T-helper 22 cell (primary cell): ENCODE measurements at places on chromosomes 7 and 10.

DNA sequence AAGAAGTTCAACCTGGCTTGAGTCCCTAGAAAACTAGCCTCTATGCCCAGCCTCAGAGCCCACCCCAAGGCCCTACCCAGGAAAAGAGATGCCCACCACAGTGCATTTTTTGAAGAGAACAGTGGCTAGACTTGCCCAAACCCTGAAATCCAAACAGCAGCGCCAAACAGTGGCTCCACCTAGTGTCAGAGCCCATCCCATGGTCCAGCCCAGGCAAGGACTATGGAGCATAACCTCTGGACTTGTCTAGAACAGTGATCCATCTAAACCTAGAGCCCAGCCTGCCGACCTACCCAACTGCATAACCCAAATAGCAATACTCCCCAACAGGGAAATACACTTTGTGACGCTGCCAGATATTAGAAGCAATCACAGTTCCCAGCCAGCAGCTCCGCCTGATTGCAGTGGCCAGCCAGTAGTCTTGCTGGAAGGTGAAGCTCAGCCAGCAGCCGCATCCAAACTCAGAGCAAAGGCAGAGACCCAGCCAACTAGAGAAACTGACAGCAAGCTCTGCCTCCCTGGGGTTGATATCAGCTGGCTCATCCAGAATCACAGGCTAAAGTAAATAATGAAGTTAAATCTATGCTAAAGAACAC lies 44.5 kb downstream of the HBP1 start:
- DNase-seq, result no peak

DNA sequence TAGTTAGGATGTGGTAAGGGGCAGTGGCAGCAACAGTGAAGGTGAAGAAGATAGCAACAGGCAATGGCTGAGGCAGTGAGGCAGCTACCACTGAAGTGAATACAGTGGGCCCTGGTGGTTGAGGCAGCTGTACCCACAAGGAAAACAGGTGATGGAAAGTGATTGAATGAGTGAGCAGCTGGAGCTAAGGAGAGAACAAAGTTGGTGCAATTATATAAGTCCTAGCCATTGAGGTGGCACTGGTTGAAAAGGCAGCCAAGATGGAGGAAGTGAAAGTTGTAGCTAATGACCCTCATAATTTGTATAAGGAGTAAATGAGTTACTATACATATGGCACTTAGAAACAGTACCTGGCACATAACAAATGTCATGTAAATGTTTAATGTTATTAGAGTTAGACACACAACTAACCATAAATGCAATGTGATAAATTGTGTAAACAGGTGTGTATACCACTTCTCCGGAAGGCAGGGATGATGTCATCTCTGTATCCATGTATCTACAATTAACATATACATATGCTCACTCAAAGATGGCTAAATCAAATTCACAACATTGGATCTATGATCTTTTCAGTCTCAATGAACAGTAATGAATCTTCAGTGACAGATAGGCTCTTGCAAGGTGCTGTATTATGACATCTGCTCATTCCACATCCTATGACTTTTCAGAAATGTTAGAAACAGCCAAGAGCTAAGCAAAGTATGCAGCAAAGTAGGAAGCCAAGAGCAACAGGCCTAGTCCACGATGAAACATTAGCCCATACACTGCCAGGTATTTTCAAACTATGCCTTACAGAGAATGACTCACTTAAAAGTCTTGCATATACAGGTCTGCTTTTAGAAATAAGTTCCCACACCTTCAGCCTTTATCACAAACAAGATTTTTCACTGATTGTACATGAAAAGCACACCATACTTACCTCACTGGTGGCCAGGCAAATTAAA lies 10.7 kb downstream of the XPNPEP1 start:
- no peak for DNase-seq

- no peak for DNase-seq
These were observed 163.6 kb downstream of the DNAJB6 start for GRCh38 chr7:157500171-157500960.

GRCh38 chr7:135416431-135416830 lies 93.5 kb downstream of the CNOT4 start:
- no peak for DNase-seq

GRCh38 chr10:102436312-102436711 lies 3.9 kb upstream of the CUEDC2 start:
- no peak for DNase-seq

GRCh38 chr7:108452707-108453106 lies 3.5 kb downstream of the NRCAM start:
- no peak for DNase-seq

DNA sequence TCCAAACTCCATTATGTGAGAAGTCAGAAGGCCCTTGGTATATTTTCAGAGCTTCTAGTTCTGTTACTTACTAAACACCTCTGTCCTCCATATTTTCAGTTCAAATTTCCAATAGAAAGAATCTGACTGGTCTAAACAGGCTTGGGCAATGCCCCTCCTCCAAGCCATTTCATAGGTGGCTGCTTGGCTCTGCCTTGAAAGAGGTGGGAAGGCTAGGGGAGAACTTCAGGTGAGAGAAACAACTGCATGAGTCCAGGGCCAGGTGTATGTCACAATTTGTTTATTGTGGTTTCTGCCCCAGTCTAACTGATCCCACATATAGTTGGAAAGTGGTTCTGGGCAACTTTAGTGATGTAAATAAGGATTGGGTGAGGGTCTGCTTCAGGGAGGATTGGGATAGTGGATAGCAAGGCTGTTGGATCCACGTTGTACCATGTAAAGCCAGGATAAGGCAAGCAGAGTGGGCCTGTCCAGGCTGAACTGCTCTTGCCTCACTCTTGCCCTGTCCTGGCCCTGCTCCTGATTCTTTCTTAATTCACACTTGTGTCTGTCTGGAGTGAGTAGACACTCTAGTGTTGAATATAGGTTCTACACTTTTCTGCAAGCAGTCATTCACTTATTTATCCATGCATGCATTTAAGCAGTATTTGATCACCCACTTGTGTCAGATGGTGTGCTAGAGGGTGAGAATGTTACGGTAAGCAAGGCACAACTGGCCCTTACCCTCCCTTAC lies 67.5 kb upstream of the COMTD1 start:
- DNase-seq, result no peak

- DNase-seq, result no peak
These were observed 90.8 kb downstream of the ZFAND4 start for GRCh38 chr10:45581582-45582385.

DNA sequence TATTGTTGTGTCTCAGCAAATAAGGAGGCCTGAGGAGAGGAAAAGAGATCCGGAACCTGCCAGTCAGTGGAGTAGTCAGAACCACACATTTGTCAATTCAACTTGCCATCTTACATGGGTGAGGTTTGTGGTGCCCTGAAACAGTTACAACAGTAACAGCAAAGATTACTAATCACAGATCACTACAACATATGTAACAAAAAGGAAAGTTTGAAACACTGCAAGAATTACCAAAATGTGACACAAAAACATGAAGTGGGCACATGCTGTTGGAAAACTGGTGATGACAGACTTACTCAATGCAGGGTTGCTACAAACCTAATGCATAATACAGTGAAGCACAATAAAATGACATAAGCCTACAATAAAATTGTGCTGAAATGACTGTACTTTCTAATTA lies 89.4 kb downstream of the LRRN3 start:
- no peak for DNase-seq

DNA sequence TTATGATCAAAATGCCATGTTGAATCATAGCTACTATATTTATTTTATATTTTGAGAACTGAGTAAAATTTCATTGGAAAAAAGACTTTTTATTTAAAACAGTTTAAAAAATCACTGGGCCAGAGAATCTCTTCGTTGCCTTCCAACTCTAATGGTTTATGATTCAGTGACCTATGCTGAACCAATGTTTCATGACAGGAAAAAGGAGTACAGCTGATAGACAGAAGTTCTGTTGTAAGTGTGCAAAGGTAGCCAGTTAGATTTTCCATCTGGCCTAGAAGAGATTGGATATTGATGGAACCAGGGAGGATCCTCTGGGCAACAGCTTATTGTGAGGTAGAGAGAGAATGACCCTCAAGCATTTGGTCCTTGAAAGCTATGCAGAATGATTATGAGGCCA lies 745.8 kb downstream of the SUGCT start:
- no peak for DNase-seq

DNA sequence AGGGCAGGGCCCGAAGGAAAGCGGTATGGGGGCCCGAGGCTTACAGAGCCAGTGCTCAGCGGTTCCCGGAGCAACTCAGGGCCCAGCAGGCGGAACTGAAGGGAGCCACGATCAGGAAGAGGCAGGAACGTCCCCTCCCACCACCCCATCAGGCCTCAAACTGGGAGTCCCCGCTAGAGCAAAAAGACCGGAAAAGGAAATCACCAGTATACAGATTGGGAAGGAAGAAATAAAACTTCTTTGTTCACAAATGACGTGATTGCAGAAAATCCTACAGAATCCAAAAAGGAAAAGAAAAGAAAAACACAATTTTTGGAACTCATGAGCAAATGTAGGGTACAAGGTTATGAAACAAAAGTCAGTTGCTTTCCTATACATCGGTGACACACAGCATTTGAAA lies 21.6 kb upstream of the ZFAND2A start:
- DNase-seq, result no peak

- no peak for DNase-seq
These were observed 32.3 kb downstream of the FAM107B start for GRCh38 chr10:14742382-14742781.

DNA sequence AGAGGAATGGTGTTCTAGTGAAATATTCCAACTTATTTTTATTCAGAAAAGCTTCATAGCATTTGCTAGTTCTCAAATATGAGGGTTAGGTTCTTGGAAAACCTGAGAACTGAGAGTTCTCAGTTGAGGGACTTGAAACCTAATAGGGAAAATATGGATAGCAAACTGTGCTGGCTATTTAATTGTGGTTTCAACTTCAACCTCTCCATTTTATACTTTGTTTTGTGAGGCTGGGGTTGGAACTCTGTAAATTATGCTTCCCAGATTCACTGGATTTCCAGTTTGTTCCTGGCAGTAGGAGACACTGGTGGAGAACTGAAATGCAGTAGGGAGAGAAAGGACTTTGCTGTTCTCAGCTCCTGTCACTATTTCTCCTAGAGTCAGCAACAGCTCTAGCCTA lies 52.7 kb downstream of the CDK14 start:
- no peak for DNase-seq

DNA sequence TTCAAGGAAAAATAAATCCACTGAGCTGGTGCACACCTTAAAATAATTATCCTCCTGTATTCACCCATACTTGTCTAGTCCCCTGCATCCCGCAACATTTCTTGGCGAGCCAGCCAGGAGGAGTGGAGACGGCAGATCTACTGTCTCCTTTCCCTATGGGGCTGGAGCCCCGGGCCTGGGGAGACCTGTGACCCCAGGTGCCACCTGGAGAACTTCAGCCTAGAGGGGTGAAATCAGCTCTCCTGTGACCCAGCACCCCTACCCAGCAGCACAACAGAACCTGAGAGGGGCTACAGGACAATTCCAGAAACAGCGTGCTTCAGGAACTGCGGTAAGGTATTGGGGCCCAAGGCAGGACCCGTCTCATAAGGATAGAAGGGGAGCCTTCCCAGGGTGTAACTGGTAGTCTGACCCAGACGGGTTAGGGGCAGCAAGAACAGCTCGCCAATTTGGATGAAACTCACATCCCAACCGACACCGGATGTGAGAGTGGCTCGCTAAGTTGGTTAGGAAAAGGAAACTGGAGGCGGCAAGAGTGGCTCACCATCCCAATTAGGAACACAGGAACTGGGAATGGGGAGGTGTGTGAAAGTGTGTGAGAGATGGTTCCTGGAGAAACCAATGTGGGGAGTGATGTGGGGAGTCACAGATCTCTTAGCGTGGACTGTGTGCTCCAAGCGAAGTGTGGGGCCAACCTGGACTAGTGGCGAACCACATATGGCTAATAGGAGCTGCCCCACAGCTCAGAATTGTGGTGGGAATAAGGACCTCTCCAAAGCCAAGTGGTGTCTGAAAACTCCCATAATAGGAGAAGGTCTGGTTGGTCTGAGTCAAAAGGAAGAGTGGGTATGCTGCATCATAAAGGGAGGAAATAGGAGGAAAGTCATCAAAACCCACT lies 15.1 kb upstream of the DENND2A start:
- no peak for DNase-seq

DNA sequence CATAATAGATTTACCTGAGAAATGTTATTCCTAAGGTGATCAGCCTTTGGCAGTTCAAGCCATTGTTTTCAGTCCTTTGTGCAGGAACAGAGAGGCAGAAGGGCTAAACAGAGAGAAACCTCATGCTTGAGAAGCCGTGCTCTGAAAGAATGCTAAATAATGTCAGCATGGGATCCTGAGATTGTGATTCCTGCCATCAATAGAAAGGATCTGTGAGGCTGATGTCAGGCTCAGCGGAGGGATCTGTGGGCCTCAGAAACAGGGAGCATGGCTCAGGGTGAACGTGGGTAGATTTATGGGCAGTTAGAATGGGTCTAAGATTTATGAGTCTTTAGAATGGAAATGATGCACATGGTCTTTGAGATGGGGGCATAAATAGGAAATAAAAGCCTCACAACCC lies 439.2 kb upstream of the IGFBP3 start:
- no peak for DNase-seq

GRCh38 chr7:98902523-98902922 lies 24.2 kb downstream of the TRRAP start:
- no peak for DNase-seq

DNA sequence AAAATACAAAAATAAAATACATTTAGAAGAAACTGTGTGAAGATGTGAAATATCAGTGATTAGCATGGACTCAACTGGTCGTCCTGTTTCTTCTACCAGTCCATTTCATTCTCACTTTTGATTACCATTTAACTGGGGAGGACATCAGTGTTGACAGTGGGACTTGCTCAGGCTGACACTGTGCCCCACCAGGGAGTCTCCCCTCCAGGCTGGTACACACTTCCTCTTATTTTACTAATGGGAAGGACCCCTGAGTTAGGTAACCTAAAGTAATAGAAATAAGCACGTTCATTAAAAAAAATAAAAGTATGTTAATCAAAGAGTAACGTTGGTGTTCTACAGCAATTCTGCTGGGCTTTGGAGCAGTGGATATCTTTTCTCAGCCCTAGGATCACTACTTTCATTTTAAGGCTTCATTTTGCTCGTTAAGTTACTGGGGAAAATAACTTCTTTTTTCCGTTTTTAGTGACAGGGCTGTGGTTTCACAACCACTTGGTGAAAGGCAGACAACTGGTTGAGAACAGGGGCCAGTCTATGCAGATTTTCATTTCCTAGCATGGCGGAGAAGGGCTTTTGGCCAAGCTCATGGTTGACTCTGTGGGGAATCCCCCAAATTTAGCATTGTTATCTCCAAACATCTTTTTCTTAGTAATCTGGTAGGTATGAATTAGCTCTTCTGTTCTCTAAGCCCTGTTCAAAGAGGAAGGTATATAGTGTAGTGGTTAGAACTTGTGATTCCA lies 2.1 kb downstream of the SNX10 start:
- peak; percentile 45 for DNase-seq

DNA sequence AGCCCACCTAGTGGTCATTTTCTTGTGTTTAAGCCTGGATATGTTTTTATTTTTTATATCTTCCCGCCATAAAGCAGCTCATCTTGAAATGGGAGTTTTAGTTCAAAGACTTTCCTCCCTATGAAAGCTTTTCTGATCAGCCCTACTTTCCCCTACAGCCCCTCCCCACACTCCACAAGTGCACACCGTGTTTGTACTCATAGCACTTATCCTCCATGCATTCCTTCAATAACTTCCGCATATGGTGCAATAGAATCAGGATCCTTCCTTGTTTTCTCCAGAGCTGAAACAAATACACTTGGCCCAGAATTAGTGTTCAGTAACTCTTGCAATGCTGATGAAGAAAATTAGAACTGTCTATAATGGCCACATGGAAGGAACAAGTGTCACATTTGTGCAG lies 235.9 kb downstream of the KCNMA1 start:
- DNase-seq, result no peak
